ENCODE measurements at places on chromosomes 11 and 22. TPM values are rescaled to one million over a fixed set of nuclear protein-coding genes. Genes with fewer than 3 reads are reported as not detected.

SEPTIN3 gene
- total RNA-seq, result under 0.01 TPM

TMEM184B gene
- 13.3 TPM for total RNA-seq

MRPL16 gene
- 23.3 TPM for total RNA-seq

OR52E8 gene
- not detected for total RNA-seq

ZNF280A gene
- total RNA-seq, result not detected

DNA sequence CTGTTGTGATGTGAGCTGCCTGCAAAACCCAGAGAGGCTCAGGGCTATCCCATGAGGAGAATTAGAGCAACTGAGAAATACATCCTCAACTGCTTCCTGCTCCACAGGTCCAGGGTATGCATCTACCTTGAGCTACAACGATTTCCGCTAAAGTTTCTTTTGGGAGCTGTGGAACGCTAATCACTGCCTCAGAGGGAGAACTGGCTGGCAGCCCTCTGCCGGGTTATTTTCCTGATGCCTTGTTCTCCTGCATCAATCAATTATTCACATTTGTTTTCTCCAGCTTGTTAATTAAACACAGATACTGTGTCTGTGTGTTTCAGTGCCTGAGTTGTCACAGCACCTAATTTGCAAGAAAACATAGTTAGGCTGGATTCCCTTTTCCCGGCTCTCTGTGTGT is 211.1 kb upstream of the PLET1 start:
- no peak for DNase-seq

- DNase-seq, result no peak
Observed at GRCh38 chr11:41613326-41613725, 153.9 kb upstream of the LRRC4C start.

- no peak for DNase-seq
Observed at GRCh38 chr11:113356203-113356602, 31.4 kb upstream of the ANKK1 start.
